ENCODE measurements at places on chromosomes 2 and 18.

DNA sequence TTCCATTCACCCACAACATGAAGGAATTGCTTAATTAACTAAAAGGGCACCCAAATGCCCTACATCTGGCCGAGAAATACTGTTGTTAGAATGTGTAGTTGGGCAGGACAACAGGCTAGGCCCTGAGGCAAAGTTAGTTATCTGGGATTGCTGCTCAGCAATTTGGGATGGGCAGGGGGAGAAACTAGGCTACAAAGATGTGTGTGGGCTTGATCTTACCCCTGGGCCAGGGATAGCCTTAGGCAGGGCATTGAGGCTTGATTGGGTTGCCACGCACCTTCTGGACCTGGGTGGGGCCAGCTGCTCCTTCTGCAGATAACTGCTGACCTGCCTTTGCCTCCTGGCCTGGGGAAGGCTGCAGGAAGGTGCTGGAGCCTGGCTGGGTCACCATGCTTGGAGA is 9.4 kb downstream of the IL18RAP start:
- DNase-seq = no peak

GRCh38 chr2:39377226-39377939 is 59.7 kb downstream of the MAP4K3 start:
- no peak for DNase-seq

DNA sequence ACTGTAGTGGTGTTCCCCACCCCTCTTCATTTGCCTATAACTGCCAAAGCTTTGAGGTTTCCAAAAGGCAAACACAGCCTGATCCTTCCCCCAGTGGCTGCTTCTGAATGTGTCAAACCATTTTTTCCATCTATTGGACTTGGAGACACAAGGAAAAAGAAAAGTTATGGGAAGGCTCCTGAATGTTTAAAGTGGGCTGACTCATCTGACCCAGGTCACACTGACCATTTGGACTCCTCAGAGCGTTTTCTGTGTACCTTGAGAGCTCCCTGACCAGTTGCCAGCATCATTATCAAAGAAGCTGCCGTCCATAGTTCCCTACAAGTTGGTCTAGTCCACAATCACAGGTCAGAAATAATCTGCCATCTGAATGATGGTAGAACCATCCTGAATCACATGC is 123.4 kb upstream of the COL3A1 start:
- no peak for DNase-seq

DNA sequence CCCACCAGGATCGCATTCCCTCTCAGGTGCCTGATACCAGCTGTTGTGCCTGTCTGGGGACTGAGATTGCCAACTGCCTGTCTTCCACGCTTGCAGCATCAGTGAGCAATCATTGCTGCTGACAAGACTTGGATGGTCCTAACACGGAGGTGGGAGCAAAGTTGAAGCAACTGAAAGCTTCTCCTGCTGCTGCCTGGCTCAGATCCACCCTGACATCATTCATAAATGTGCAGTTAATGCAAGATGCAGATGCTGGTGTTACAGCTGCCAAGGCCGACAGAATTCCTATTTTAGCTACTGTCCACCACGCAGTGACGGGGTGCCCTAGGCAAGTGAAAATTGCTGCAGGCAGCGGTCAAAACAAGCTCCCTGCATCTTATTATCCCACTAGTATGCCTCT is 131.4 kb downstream of the VWC2L start:
- DNase-seq = no peak

GRCh38 chr2:210224941-210225672 is at the start of gene ACADL:
ACADL (minus strand) TSS chr2:210225447; CDS start chr2:210225263, 184 bp downstream.
- no peak for DNase-seq

GRCh38 chr2:72220170-72220569 is 72.5 kb upstream of the CYP26B1 start:
- peak; percentile 92 for DNase-seq

GRCh38 chr2:95208106-95208505 is 785 bp downstream of the ZNF892 start:
- no peak for DNase-seq

- no peak for DNase-seq
Measured at GRCh38 chr2:147351784-147352183, 493.0 kb upstream of the ACVR2A start.

DNA sequence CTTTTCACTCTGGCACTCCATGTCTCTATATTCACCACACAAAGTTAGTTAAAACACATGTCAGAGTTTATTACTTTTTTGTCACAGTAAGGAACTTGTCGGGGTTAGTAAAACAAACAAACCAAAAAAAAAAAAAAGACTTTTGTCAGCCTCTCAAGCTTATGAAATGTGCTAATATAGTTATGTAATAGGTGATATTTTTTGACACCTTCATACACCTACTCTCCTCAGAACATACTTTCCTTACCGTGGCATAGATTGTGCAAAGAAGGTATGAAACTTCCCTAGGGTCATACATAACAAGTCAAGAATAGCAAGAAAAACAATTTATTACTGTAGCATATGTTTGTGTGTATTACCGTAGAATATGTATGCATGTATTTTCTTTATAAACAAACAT is 633.3 kb downstream of the CNTNAP5 start:
- DNase-seq = no peak

DNA sequence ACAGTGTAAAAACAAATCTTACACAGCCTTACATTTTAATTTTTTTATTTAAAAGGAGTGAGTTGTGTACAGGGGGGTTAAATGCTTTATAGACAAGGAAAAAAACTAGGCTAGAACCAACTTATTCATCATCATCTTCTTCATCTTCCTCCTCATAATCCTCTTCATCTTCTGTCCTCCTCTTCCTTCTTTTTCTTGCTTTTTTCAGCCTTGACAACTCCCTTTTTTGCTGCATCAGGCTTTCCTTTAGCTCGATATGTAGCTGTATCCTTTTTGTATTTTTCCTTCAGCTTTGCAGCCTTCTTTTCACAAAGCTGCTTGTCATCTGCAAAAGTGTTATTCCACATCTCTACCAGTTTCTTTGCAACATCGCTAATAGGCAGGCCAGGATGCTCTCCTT is 113.6 kb upstream of the SP5 start:
- DNase-seq = no peak

GRCh38 chr18:20971886-20972267 is 139.7 kb downstream of the ROCK1 start:
- DNase-seq = no peak

DNA sequence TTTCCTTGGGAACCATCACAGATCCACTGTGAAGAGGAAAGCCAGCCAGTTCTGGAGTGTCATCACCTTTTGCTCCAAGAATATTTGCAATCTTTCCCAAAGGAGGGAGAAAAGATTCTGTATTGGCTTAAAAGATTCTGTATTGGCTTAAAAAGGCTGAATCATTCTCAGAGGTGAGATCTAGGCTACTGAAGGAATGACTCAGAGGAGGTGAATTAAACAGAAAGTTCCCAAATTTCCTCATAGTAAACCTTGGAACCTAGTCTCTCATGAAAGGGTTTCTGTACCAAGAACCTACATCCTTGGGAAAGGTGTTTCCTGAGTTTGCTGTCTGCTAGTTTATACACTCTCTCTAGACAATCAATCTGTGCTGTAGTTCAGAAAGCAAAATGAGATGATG is 34.1 kb upstream of the GRB14 start:
- no peak for DNase-seq

- DNase-seq = no peak
Measured at GRCh38 chr2:69405306-69405705, 18.3 kb upstream of the GFPT1 start.

DNA sequence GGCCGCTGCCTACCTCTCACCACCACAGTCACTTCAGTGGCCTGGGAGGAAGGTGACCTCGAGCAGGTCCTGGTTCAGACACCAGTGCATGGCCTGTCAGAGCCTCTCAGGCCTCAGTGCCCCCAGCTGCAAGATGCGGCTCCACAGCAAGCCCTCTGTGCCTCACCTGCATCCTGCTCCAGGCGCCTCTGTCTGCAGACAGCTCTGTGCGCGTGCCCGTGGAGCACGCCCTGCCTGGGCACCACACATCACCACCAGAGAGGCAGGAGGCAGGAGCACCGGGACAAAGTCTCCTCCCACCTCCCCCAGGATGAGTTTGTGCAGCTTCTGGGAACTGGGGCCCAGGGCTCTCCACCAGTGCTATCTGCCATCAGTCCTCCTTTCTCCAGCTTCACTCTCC is 98.7 kb downstream of the TFCP2L1 start:
- no peak for DNase-seq

- no peak for DNase-seq
Measured at GRCh38 chr2:162710287-162710890, 128.2 kb downstream of the KCNH7 start.

DNA sequence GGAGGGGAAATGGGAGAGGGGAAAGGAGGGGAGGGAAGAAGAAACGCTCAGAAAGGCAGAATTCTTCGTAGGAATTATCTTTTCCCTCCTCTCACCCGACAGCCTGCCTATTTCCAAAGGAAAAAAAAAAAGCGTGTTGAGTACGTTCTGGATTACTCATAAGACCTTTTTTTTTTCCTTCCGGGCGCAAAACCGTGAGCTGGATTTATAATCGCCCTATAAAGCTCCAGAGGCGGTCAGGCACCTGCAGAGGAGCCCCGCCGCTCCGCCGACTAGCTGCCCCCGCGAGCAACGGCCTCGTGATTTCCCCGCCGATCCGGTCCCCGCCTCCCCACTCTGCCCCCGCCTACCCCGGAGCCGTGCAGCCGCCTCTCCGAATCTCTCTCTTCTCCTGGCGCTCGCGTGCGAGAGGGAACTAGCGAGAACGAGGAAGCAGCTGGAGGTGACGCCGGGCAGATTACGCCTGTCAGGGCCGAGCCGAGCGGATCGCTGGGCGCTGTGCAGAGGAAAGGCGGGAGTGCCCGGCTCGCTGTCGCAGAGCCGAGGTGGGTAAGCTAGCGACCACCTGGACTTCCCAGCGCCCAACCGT is at the start of gene GAD1:
TSS of gene GAD1 (plus strand) at position 384 of the 589 bp plus-strand sequence. CDS start 1,705 bp downstream, outside the sequence.
- peak; percentile 90 for DNase-seq

GRCh38 chr2:101267671-101268656 is 15.3 kb downstream of the CNOT11 start:
- no peak for DNase-seq

GRCh38 chr2:403682-404081 is 115.8 kb upstream of the ALKAL2 start:
- DNase-seq = no peak
